ENCODE measurements at places on chromosomes 2 and 18.

GRCh38 chr2:182445391-182445965, 18.6 kb upstream of the PDE1A start:
- DNase-seq, result no peak
- H3K36me3 ChIP-seq, result no peaks in the 10 kb centered on the region
- no peak overlapping the region for H3K27ac ChIP-seq
- peaks cover 2% of the 10 kb centered on the region for H3K4me1 ChIP-seq

GRCh38 chr2:36672199-36672598, 24.3 kb upstream of the VIT start:
- DNase-seq, result no peak
- H3K4me1 ChIP-seq, result no peaks in the 10 kb centered on the region
- H3K36me3 ChIP-seq, result no peaks in the 10 kb centered on the region
- no peak overlapping the region for H3K27ac ChIP-seq
- H3K4me3 ChIP-seq, result no peak overlapping the region
- no peaks in the 10 kb centered on the region for H3K27me3 ChIP-seq

- H3K27ac ChIP-seq, result no peak overlapping the region
- no peak overlapping the region for H3K4me3 ChIP-seq
- no peaks in the 10 kb centered on the region for H3K27me3 ChIP-seq
- H3K4me1 ChIP-seq, result no peaks in the 10 kb centered on the region
- H3K36me3 ChIP-seq, result no peaks in the 10 kb centered on the region
- no peak for DNase-seq
These were observed 17.5 kb downstream of the IL1B start for GRCh38 chr2:112819081-112819480.

DNA sequence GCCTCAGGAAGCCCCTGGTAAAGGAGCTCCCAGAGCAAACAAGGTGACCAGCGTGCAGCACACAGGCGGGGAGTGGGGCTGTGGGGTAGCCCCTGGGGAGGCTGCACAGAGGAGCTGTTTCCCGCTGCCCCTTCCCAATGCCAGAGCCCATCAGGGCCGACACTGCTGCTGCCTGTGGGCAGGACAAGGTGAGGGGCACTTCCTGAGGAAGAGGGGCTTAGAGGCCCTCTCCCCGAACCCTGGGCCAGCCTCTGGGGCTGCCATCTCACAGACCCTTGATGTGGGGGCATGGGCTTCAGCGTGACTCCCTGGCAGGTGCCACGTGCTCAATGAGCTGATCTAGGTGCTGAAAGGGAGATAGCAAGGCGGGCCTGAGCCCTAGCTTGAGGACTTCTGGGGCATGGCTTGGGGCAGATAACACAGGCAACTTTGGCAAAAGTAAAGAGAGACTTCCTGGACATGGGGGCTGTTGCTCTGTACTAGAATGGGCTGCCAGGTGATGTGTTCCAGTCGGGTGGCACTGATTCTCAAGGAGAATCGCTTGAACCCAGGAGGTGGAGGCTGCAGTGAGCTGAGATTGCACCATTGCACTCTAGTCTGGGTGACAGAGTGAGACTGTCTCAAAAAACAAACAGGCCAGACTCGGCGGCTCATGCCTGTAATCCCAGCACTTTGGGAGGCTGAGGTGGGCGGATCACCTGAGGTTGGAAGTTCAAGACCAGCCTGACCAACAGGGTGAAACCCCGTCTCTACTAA, 9.9 kb upstream of the KLF11 start:
- DNase-seq, result peak; percentile 35
- no peak overlapping the region for H3K4me3 ChIP-seq
- no peak overlapping the region for H3K27ac ChIP-seq
- H3K36me3 ChIP-seq, result no peaks in the 10 kb centered on the region

GRCh38 chr2:230877759-230878598, 13.2 kb downstream of the ITM2C start:
- no peak overlapping the region for H3K27ac ChIP-seq
- no peaks in the 10 kb centered on the region for H3K36me3 ChIP-seq
- no peak overlapping the region for H3K4me3 ChIP-seq
- peak; percentile 48 for DNase-seq

DNA sequence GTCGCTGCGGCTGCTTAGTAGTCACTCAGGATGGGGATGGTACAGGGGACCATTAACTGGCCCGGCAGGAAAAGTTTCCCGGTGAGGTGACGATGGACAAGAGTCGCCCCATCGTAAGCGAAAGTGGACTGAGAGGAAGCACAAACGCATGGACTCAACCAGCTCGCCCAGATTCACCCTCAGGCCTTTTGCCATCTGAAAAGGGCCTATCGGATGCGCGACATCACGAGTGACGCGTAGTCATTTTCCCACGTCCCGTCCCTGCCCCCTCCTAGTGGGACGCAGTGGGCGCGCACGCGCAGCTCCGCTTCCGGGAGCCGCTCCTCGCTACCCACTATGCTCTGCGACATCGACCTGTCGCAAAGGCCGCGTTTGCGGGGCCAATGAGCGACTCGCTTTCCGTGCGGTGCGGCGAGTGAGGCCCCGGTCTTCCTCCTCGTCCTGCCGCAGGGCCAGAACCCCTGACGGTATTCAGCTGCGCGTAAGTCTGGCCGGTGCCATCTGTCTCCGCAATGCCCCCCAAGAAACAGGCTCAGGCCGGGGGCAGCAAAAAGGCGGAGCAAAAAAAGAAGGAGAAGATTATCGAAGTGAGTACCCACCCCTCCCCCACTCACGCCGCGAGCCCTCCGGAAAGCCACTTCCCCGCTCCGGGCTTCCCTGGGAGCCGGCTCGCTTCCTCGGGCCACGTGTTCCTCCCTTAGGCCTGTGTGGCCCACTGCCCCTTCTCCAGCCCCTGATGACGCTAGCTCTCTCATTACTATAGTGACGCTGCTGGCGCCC, at the start of gene ZC3H15:
TSS of gene ZC3H15 (plus strand) at position 390 of the 780 bp plus-strand sequence. CDS start at position 513, 123 bp downstream.
- no peaks in the 10 kb centered on the region for H3K36me3 ChIP-seq
- H3K4me1 ChIP-seq, result peaks cover 1% of the 10 kb centered on the region
- peak; percentile 99 for DNase-seq
- peak within 1 kb of the TSS; percentile 83 for H3K27ac ChIP-seq
- no peaks in the 10 kb centered on the region for H3K27me3 ChIP-seq

DNA sequence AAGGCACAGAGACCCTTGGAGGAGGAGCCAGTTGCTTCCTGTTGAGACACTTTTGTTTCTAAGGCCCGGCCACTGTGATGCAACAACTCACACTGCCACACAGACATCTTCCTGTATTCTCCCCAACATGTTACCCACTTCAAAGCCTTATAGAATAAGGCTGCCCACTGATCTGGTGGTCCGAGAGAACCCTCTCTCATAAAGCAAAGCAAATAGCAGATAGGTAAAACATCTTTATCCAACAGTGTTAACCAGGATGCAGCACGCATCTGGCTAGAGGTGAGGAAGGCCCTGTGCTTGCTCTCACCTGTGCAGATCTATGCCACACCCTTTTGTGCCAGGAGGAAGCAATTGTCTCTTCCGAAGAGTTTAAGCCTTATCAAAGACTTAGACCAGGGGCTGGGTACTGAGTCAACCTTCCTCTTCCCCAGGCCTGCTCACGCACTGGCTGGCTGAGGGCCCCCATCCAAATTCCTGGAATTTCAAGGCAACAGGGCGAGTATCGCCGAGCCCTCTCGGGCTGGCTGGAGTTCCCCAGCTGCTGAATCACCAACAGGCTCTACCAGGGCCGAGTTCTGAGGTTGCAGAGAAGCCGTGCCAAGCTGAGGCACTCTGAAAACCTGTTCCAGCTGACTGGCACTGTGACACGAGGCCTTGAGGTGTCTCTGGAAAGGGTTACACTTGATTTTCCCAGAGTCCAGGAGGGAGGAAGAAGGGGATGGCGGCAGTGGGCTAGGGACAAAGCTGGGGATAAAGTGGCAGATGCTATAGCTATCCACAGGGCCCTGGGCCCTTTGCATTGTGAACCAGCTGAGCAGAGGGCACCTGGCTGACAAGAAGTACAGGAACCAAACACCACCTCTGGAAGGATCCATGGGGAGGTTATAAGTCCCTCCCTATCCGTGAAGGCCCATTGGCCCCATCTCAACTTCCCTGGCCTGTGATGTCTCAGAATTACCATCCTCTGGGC, 29.3 kb downstream of the TGFA start:
- no peaks in the 10 kb centered on the region for H3K27me3 ChIP-seq
- peak; percentile 81 for DNase-seq
- no peak overlapping the region for H3K4me3 ChIP-seq
- no peak overlapping the region for H3K27ac ChIP-seq
- H3K36me3 ChIP-seq, result no peaks in the 10 kb centered on the region
- H3K4me1 ChIP-seq, result no peaks in the 10 kb centered on the region

- no peaks in the 10 kb centered on the region for H3K4me1 ChIP-seq
- no peak overlapping the region for H3K4me3 ChIP-seq
- peak; percentile 69 for DNase-seq
- no peaks in the 10 kb centered on the region for H3K27me3 ChIP-seq
- H3K27ac ChIP-seq, result no peak overlapping the region
These were observed 2.6 kb downstream of the TET3 start for GRCh38 chr2:73987109-73987947.

DNA sequence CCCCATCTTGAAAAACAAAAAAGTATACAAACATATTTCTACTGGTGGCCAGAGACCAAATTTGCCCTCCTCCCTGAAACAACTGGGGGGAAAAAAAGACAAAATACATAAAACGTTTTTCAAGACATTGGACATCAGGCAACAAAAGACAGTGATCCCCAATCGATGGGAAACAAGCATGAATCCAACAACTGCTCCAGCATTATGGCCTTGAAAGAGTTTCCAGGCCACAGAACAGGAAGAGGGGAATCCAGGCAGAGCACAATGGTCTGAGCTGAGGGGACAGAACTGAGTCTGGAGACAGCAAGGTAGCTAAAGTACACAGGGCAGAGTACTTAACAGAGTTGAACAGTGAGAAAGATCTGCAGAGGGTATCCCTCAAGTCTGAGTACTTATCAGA, 4.4 kb downstream of the CCDC88A start:
- no peak overlapping the region for H3K27ac ChIP-seq
- H3K4me1 ChIP-seq, result peaks cover 2% of the 10 kb centered on the region
- DNase-seq, result no peak
- no peaks in the 10 kb centered on the region for H3K27me3 ChIP-seq
- peaks cover 6% of the 10 kb centered on the region for H3K36me3 ChIP-seq

DNA sequence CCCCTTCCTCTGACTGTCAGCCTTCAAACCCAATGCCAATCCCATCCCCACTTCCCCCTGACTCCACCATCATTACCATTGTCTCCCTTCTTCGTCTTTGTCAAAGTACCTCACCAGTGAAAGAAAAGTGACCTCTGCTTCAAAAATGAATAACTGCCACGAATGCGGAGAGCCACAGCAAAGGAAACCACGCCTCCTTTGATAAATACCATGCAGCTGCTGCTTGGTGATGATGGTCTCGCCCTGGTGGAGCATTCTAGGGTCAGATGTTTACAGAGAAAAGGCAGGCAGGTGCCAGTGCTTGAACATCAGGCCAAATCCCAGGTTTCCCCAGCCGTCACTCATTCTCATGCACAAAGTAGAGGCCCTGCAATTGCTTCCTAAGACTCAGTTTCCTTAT, 162.2 kb downstream of the BCL11A start:
- no peaks in the 10 kb centered on the region for H3K4me1 ChIP-seq
- H3K27me3 ChIP-seq, result no peaks in the 10 kb centered on the region
- no peaks in the 10 kb centered on the region for H3K36me3 ChIP-seq
- H3K27ac ChIP-seq, result no peak overlapping the region

DNA sequence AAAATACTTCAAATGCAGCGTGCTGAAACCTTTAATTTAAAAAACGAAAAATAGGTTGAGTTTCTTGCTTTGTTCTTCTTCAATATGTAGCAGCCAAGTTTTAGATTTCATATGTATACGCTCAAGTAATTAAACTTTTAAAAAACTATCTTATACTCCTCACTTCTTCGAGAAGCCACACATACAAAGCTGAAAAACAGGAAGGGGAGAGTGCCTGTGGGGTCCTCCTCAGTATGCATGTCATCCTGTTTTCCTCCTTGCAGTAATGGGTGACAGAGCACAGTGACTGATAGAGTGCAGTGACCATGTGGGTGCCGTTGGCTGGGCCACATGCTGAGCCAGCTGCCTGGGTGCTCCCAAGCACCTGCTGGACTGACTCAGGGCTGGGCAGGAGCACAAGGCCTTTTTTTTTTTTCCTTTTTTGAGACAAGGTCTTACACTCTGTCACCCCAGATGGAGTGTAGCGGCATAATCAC, 33.3 kb downstream of the UXS1 start:
- H3K4me3 ChIP-seq, result no peak overlapping the region
- DNase-seq, result no peak
- H3K36me3 ChIP-seq, result peaks cover 3% of the 10 kb centered on the region
- H3K4me1 ChIP-seq, result no peaks in the 10 kb centered on the region
- H3K27ac ChIP-seq, result no peak overlapping the region

GRCh38 chr2:68086166-68086565, 23.4 kb upstream of the C1D start:
- no peak overlapping the region for H3K4me3 ChIP-seq
- H3K36me3 ChIP-seq, result no peaks in the 10 kb centered on the region
- no peak for DNase-seq
- H3K27me3 ChIP-seq, result no peaks in the 10 kb centered on the region
- H3K4me1 ChIP-seq, result no peaks in the 10 kb centered on the region
- no peak overlapping the region for H3K27ac ChIP-seq

GRCh38 chr2:210798180-210798579, 241.8 kb downstream of the CPS1 start:
- H3K27me3 ChIP-seq, result no peaks in the 10 kb centered on the region
- no peaks in the 10 kb centered on the region for H3K4me1 ChIP-seq
- DNase-seq, result no peak
- H3K27ac ChIP-seq, result no peak overlapping the region
- H3K36me3 ChIP-seq, result no peaks in the 10 kb centered on the region

DNA sequence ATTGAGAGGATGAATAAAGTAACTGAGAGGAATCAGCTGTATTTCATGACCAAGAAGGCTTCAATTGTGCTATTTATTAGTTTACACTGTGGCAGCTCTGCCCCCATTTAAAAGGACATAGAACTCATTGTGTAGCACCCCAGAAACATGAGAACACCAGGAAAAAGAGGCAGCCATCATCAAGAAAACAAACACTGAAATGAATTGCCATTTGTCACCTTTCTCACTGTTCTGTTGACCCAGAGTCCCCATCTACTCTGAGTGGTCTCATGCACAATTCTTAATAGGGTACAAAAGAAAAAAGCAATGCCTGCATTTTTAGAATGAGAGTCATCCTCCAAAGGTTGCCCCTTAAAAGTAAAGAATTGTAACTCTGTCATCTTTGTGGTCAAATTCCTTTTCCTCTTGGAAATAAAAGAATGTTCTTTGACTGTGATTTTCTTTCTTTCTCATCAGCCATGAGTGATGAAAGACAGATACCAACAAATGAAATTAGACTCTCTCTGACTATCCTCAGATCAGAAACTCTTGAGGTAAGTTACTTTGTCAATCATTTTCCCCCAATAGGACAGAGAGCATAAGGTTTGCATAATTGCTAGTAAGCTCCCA, 1941.9 kb upstream of the PIK3C3 start:
- no peaks in the 10 kb centered on the region for H3K4me1 ChIP-seq
- no peak for DNase-seq
- H3K27me3 ChIP-seq, result no peaks in the 10 kb centered on the region
- no peaks in the 10 kb centered on the region for H3K36me3 ChIP-seq
- H3K27ac ChIP-seq, result no peak overlapping the region

DNA sequence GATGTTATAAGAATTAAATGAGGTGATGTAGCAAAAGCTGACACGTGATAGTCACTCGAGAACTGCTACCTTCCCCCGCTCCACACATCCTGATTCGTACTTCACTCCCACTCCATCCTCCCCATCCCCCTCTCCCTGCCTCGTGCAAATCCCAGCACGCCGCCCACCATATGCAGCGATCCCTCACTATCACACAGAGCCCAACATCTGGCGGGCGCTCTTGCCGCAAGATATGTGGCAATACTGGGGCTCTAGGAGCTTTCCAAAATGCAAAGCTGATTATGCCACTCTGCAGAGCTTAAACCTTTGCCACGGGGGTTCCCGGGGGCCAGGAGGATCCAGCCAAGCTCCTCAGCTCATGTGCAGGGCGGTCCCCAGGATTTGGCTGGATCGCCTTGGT, 37.4 kb downstream of the DNMT3A start:
- H3K27ac ChIP-seq, result no peak overlapping the region
- no peak overlapping the region for H3K4me3 ChIP-seq
- no peak for DNase-seq
- H3K4me1 ChIP-seq, result no peaks in the 10 kb centered on the region

Data from aorta (tissue), 5 donors.